BJ (cell line): ENCODE measurements at places on chromosomes 4 and X.

DNA sequence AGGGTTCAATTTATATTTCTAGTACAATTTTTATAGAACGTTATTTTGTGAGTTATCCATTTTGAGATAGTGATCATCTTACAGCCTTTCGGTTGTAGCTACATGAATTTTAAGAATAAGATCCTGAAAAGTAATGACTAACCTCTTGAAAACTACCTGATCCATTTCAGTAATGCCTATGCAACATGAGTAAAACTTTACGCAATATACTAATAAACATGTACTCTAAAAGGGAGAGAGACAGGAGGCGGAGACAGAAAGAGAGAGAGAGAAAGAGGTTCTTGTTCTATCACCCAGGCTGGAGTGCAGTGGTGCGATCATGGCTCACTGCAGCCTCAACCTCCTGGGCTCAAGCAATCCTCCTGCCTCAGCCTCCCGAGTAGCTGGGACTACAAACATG is 816.1 kb downstream of the CCSER1 start:
- no peak for DNase-seq

DNA sequence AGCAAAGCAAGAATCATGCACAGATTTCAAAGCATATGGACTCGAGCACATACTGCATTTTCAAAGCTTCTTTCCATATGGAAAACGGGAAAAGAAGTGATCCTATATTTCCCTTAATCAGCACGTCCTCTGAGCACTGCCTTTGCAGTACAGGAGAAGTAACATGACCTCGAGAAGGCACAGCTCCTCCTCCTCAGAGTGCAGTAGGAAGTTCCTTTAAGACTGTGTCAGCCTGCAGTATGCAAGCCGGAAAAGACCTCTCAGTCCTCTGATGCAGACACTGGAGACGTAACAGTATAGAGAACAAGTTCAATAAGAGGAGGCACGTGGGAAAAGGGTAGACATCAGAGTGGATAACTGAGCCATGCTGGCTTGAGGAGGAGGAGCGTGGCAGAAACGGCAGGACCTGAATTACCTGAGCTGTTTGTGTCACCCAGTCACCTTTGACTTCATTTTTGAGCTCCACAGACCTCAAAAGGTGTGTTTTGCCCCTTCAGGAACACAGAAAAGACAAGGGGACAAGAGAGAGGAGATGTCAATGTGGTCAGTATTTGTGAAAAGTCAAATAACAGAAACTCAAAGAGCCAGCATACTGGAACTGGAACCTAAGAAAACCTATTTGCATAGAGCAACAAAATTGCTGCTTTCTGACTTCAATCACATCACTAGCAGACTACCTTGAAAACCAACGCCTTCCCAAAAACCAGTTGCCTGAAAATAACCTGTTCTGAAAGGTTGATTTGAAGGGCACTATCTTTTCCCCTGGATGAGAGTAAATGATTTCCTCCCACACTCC is 20.8 kb downstream of the IRF2 start:
- DNase-seq, result no peak

GRCh38 chr4:87851332-87851731 is 18.6 kb downstream of the MEPE start:
- DNase-seq, result no peak

- no peak for DNase-seq
Measured at GRCh38 chrX:46954716-46955115, 42.5 kb downstream of the JADE3 start.

- DNase-seq, result no peak
Measured at GRCh38 chrX:85017721-85018120, 14.0 kb downstream of the APOOL start.

DNA sequence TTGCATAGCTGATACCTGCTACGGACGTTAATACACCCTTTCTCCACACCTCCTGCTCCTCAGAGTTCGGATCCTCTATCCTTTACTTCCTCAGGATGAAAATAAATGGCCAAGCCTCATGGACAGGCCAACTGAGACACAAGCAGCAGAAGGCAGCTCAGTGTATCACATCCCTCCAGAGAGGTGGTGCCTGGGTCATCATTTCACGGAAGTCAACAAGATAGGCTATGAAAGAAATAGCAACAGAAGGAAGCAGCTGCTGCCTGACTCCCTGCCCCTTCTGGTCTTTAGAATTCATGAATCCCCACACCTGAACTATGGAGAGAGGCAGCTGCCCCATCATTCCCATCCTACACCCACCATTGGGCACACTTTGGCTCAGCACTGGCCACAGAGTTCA is 267.1 kb upstream of the ETNPPL start:
- no peak for DNase-seq

DNA sequence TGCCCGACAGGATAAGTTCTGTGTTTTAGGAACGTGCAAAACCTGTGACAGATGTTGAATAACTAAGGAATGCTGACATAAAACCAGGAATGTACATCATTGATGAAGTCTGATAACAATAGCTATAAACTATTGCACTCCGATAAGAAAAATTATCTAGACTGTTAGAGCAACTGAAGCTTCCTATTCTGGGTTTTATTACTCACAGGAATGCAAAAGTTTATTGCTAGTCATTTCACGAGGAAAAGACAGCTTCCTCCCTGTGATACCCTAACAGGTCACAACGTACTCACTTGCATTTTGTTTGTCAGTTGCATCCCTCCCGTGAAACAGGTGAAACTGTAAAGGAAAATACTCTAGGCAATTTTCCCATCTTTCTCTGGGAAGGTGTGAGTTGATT is 65.9 kb downstream of the CLDN22 start:
- DNase-seq, result no peak

- no peak for DNase-seq
Measured at GRCh38 chr4:99382745-99383360, 30.3 kb upstream of the ADH1C start.

- DNase-seq, result no peak
Measured at GRCh38 chrX:118526149-118526548, 30.5 kb downstream of the DOCK11 start.

GRCh38 chr4:101156619-101157310 is 190.6 kb downstream of the PPP3CA start:
- DNase-seq, result no peak
